ENCODE measurements at places on chromosomes 16 and 17.

DNA sequence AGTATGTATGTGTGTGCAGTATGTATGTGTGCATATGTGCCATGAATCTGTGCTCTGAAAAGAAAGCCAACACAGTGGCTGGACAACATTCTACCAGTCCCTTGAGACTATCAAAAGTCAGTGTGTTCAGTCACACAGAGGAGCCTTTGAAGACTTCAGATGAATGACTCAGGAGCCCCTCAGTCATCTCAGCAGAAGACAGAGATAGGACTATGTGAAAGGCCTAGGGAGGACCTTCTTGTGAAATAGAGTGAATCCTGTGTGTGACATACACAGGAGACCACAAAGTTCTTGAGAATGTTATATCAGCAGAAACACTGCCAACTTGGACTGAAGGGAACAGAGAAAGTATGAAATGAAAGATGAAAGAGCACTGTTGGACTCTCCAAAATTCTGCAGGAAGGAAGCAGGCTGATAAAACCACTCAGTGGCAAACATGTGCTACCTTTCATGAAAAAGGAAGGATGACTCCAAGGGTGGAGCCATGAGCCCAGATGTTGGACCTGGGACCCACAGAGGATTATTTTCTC is 108.4 kb downstream of the METRNL start:
- DNase-seq: no peak

GRCh38 chr17:80815151-80815681 is 176.4 kb upstream of the CHMP6 start:
- DNase-seq: no peak

GRCh38 chr17:31349454-31349853 is 28.0 kb upstream of the EVI2A start:
- no peak for DNase-seq

DNA sequence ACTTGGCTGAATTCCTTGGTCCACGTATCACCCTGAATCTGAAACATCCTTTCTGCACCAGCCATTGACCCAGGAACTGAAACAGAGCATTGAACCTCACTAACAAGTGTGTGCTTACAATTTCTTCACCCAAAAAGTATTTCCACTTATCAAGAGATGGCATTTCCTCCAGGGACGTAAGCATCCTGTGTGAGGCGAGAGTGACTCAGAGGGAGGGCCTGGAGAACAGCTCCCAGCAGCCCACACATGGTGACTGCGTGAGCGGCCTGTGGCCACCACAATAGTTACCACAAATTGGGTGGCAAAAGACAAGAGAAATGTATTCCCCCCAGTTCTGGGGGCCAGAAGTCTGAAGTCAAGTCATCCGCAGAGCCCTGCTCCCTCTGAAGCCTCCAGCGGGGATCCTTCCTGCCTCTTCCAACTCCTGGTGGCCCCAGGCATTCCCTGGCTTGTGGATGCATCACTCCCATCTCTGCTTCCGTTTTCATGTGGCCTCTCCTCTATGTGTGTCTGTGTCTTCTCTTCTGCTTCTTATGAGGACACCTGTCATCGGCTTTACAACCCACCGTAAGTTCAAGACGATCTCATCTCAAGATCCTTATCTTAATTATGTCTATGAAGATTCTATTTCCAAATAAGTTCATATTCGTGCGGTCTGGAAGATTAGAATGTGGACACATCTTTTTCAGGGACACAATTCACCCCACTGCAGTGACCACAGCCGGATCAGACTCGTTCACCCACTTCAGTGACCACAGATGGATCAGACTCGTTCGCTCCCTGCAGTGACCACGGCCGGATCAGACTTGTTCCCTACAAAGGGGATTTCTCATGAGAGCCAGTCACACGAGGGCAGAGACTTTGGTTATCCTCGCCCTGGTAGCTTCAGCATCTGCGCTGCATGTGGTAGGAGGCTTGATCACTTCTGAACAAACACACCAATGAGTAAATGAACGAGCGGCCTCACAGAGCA is 122.6 kb upstream of the FOXF1 start:
- DNase-seq: no peak

- no peak for DNase-seq
Measured at GRCh38 chr17:66331038-66331816, 28.8 kb downstream of the PRKCA start.

- no peak for DNase-seq
Measured at GRCh38 chr16:23700509-23700908, 12.5 kb downstream of the ERN2 start.

GRCh38 chr16:79536958-79537357 is 63.6 kb downstream of the MAF start:
- DNase-seq: no peak
